Stimulated activated CD4-positive, alpha-beta T cell treated with anti-CD3 and anti-CD28 coated beads, Interleukin-12 subunit alpha, Interleukin-12 subunit beta, amount 100 ng/mL, for 24 hours (primary cell): ENCODE measurements at places on chromosomes 6 and 20.
A peak's percentile ranks its signal among the peaks of the same experiment; 100 is the strongest.

GRCh38 chr6:11486486-11486885 lies 51.1 kb upstream of the TMEM170B start:
- DNase-seq, result no peak

DNA sequence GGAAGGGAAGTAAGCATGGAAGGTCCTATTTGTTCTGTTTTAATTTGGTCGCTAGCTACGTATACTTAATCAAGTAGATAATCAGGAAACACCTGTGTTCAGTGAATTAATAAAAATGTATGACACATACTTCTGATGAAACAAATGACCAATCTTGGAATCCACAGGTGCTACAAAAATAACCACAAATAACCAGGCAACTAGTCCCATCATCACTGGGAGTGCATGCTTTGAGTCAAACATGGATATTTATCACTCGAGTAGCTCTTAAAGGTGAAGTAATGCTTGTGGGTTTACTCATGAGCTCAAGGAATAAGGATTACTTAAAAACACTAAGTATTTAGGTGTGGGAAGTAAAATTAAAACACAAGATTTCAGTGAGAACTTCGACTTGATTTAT lies 285.6 kb upstream of the ID4 start:
- no peak for DNase-seq

DNA sequence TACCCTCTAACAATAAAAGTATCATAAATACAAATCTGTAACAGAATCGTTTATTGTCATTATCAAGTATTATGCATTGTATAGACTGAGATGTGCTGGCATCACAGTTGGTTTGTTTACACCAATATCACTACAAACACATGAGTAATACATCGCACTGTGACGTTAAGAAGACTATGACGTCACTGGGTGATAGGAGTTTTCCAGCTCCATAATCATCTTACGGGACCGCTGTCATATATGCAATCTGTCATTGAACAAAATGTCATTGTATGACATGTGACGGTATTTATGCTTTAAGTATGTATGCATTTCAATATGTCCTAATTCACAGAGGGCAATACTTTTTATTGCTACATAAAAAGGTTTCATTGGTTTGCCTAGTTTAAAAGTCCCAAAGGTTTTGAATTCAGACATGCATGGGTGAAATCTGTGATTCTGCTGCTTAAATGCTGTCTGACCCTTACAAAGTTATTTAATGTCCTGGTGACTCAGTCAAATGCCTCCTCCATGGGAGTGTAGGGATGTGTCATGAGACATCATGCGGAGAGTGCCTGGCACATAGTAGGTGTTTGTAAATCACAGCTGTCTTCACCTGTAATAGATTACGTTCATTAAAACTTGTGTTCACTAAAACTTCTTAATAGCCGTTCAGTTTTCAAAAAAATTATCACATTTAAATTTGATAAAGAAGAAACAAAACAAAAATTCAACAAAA lies 160.7 kb upstream of the PDE10A start:
- DNase-seq, result no peak

DNA sequence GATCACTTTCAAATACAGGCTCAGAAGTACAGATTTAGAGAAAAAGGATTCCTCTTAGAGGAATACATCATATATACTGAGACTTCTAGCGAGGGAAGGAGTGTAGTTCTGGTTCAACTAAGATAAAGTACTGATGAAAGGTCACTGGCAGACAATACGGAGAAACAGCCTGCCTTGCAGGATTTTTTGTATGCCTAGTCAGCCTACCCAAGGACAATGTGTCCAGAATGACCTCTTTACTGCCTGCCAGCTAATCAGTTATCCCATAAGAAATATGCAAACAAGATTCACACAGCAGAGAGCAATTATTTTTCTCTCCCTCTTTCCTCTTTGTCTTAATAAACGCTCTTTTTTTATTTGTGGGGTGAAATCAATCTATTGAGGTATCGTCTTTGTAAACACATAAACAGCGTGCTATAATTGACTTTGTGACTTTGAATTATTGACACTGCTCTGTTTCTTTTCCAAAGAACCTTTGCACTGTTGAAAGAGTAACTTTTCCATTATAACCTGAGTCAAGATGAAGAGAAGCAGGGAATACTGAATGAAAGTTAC lies 1.4 kb upstream of the TSPYL4 start:
- DNase-seq, result no peak

DNA sequence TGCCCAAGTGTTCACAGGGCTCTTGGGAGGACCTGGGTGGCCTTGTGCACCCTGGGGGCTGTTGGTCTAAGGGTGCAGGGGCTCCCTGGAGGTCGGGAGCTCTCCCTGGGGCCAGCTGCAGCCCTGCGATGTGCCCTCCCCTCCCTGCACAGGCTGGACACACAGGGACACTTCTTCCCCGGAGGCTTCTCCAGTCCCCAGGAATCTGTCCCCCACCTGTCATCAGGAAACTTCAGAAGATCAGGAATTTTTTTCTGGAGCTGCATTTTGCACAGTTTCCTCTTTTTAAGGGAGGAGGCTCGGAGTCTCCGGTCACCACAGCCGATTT lies 66.9 kb upstream of the BHLHE23 start:
- DNase-seq, result no peak

GRCh38 chr6:80501636-80502035 lies 395.2 kb downstream of the BCKDHB start:
- DNase-seq, result no peak

- no peak for DNase-seq
Observed at GRCh38 chr20:54879393-54879792, 404.0 kb downstream of the DOK5 start.

DNA sequence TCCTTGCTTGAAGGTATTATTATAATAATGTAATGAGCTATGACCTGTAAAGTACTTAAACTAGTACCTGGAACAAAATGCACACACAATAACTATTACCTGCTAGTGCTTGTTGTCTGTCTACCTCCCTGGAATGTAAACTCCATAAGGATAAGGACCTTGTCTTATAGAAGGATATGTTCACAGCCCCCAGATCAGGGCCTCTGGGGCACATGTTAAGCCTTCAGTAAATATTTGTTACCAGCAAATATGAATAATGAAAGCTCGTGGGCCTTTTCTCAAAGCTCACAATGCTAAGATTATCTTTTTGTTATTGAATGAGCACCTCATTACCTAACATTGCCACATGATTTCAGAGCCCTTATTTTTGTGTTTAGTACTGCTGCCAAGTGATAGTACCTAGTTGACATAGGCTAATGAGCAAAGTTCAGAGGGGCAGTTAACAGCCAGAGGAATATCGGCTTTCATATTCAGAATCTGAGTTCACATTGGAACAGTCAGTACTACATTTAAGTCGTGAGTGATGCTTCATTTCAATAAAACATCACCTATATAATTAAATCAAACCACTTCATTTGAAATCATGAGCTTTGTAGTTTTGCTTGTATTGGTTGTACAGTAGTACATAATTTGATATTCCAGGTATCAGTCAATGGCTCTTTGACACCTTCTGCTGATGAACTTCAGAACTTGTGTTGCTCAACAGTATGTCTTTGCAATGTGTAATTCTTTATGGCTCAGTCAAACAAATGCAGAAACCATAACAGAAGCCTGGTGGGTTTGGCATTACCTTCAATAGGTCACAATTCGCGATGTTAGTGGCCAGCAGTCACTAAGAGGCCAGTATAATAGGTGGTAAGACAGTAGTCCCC lies 11.8 kb upstream of the SMLR1 start:
- DNase-seq, result no peak

- peak; percentile 69 for DNase-seq
Observed at GRCh38 chr6:98947411-98948292, at the start of gene FBXL4. Gene FBXL4 (minus strand): TSS chr6:98947946. CDS start chr6:98926988, 20,958 bp downstream.
